ENCODE measurements at places on chromosomes 5 and 9.

- no peak for DNase-seq
Observed at GRCh38 chr5:1161108-1161832, 40.1 kb upstream of the SLC6A19 start.

GRCh38 chr9:18495065-18495464 lies 21.1 kb downstream of the ADAMTSL1 start:
- DNase-seq, result no peak

DNA sequence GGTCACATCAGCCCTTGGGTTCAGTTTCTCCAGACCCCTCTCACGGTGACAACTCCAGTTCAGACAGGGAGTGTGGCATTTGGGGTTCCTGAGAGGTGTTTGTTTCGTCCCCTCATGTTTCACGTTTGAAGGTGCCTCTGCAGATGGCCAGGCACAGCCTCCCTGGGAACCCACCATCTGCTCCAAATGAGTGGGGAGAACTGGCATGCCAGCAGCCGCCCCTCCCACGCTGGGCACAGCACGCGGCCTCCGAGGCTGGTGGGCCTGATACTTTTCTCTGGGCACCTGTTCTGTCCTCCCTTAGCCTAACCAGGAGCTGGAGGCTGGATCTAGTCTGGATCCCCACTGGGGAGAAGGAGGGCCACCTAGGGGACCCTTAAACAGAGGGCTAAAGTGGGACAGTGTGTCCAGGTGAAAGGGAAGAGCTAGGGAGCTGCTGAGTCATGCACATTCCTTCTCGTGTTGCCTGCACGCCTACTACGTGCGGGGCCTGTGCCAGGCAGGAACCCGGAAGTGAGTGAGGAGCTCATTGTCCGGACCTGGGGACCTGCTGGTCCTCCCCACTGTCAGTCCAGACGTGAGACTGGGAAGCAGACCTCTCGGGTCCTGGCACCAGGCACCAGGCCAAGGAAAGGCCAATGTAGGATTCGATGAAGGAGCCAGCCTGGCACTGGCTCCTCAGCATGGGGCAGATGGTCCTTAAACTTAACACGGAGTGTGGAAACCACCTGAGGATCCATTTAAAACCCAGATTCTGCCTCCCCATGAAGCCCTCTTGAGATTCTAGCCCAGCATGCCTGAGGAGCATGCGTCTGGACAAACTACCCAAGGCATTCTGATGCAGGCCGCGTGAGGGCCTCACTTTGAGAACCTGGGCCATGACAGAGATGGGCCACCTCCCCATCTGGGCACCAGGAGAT lies 11.7 kb downstream of the DNM1 start:
- no peak for DNase-seq

- DNase-seq, result no peak
Observed at GRCh38 chr9:96464426-96464825, 14.5 kb downstream of the HABP4 start.

GRCh38 chr9:83451308-83451707 lies 86.9 kb downstream of the FRMD3 start:
- DNase-seq, result no peak

DNA sequence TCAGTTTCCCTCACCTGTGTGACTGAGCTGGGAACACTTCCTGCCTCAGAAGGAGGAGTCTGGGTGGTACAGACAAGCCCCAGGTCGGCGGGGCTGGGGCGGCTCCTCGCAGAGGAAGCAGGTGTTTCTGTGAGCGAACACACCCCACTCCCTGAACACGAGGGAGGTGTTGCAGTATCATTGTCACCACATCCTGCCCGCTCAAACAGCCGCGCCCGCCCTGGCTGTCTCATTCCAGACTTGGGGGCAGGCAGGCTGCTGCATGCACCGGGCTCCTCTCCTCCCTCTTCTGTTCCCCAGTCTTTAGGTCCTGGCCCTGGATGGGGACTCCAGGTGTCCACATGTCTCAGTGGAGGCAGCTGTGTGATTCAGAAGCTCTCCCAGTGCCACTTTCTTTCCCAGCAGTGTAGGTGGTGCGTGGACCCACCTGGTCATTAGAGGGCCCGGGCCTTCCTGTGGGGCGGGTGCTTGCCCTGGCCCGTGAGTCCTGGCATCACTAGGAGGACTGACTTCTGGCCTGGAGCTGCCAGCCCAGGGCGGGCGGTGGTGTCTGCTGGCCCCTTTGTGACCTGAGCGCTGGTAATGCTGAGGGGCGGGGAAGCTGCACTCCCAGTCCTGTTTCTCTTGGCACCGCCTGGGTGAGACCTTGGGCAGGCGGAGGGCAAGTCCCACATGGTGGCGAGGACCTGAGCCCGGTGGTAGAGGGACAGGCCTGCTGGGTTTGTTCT lies 18.3 kb upstream of the PHYHD1 start:
- DNase-seq, result no peak

GRCh38 chr9:105064248-105065097 lies 136.5 kb upstream of the ABCA1 start:
- DNase-seq, result no peak

GRCh38 chr5:140114341-140115185 lies 654 bp downstream of the PURA start:
- no peak for DNase-seq

GRCh38 chr9:106653213-106653612 lies 209.8 kb upstream of the ZNF462 start:
- DNase-seq, result no peak

DNA sequence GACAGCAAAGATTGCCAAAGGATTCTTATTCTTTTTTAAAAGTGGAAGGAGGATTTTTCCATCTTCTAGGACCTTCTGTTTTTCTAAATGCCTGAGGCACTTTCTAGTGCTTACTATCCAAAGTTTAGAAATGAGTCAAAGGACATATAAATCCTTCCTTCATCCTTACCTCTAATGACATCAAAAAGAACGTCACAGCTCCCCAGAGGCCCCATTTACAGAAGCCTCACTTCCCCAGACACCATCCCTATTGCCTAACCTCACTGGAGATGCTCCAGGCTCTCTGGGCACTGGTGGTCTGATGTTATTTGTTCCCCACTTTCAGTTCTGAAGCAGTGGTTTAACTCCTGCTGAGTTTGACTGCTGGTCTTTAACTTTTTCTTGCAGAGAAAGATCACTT lies 504.3 kb downstream of the AGTPBP1 start:
- DNase-seq, result no peak

GRCh38 chr9:131840751-131841702 lies 101.2 kb upstream of the RAPGEF1 start:
- no peak for DNase-seq
